ENCODE measurements at places on chromosomes 12 and 14.
A peak's percentile ranks its signal among the peaks of the same experiment; 100 is the strongest.

GRCh38 chr14:64109819-64110554 lies 184.2 kb downstream of the ESR2 start:
- no peak for DNase-seq

- peak; percentile 63 for DNase-seq
Measured at GRCh38 chr12:56257491-56258067, 605 bp downstream of the ANKRD52 start.

DNA sequence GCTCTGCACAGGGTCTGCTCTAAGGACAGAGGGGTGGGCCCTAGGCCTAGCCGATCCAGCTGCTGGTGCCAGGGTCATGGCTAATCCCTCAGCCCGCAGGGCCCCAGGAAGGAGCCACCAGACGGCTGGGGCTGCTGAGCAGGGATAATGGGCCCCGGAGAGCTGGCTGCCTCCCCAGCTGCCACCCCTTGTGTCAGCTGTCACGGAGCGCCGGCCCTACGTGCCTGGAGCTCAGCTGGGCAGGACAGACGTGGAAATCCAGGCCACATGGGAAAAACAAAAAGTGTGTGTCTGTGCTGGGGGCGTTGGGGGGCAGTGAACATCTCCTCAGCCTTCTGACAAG lies 36.2 kb downstream of the CHGA start:
- DNase-seq, result no peak

GRCh38 chr12:77120156-77121085 lies 55.1 kb upstream of the E2F7 start:
- no peak for DNase-seq

GRCh38 chr14:99964979-99965378 lies 100.2 kb upstream of the EVL start:
- DNase-seq, result no peak

GRCh38 chr14:98162856-98163805 lies 1108.9 kb downstream of the BCL11B start:
- DNase-seq, result no peak

GRCh38 chr12:26435069-26435404 lies 239.7 kb downstream of the SSPN start:
- DNase-seq, result peak; percentile 32

DNA sequence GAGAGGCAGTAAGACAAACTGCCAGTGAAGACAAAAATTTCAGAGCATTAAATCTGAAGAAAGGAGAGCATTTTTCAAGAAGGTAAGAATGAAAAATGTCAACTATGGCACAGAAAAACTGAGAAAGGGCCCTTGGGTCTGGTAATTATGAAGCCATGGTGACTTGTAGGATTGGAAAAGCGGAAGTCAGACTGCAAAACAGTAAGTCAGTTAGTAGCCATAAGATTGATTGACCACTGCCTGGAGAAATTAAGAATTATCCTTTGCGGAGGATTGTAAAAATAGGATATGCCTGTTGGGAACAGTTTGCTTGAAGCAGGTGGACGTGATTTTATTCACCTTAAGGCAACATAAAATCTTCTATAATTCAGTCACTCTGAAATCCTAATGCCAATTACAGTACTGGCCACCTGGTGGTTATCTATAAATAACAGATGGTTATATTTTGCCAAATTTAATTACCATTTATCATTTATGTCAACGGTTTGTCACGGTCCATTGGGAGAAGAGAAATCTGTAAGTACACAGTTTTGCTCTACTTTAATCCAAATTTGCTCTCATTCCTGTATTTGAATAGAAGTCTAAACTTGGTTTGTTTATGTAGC lies 127.1 kb upstream of the CNTN1 start:
- DNase-seq, result no peak

GRCh38 chr14:72332046-72332445 lies 399.8 kb downstream of the RGS6 start:
- no peak for DNase-seq

GRCh38 chr12:116529686-116530085 lies 29.5 kb upstream of the MAP1LC3B2 start:
- no peak for DNase-seq

Data from colonic mucosa (tissue), 4 donors.